ENCODE measurements at places on chromosomes 3 and 15.

- no peak for ATAC-seq
These were observed 18.0 kb downstream of the ESYT3 start for GRCh38 chr3:138452436-138452835.

GRCh38 chr3:105938101-105938500 lies 69.3 kb upstream of the CBLB start:
- no peak for ATAC-seq

- ATAC-seq, result no peak
These were observed 908.9 kb downstream of the TUSC7 start for GRCh38 chr3:117618462-117618861.

GRCh38 chr3:175404621-175405020 lies 545.5 kb downstream of the NAALADL2 start:
- ATAC-seq, result no peak

GRCh38 chr3:29488922-29489321 lies 208.1 kb downstream of the RBMS3 start:
- ATAC-seq, result no peak

All from gastroesophageal sphincter (tissue), 4 donors.